ENCODE measurements at places on chromosomes 7 and 10.

DNA sequence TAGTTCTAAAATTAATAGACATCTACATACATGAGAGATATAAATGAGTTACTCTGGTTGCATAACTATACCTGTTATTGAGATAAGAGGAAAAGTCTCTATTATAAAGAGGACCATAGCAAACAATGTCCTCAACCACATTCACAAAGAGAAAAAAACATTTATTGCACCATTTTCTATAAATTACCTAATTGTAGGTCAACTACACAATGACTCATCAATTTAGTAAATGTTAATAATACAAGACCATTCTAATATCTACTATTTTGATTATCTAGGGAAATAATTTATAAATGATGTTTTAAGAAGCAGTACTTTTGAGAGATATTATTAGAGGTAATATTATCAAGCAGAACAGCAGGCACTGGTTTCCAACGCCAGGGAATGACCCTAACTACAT lies 246.1 kb downstream of the AGMO start:
- DNase-seq: no peak

DNA sequence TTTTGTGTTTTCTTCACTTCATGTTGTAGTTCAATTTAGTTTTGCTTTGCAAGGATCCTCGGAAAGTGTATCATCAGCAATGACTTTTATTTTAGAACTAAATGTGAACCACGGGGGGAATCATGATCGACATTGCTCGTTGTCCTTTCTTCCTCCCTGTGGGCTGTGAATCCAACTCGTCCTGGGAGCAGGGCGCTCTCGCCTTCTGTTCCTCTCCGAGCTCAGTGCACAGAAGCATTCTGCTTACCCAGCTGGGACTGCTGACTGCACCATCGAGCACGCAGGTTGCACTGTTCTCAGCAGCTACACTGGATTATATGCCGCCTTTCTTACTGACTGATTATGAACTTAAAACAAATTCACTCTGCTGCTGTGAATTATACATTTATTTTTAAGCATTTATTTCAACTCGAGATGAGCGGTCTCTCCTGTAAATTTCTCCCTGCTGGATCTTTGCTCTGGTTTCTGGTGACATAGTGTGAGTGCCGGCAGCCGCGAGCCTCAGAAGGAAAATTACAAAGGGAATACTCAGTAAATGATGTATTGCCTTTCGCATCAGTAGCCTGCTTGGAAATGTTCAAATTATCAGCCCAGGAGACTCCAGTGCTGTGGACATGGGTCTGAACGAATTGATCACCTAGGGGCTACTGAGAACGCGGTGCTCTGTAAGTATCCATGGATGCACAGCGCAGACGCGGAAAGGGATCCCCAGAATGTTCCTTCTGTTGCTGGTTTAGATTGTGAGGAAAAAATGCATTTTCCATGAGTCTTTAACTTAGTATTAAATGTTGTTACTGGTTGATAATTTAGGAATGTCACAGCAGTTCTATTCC lies 92.6 kb downstream of the PTPRE start:
- no peak for DNase-seq

DNA sequence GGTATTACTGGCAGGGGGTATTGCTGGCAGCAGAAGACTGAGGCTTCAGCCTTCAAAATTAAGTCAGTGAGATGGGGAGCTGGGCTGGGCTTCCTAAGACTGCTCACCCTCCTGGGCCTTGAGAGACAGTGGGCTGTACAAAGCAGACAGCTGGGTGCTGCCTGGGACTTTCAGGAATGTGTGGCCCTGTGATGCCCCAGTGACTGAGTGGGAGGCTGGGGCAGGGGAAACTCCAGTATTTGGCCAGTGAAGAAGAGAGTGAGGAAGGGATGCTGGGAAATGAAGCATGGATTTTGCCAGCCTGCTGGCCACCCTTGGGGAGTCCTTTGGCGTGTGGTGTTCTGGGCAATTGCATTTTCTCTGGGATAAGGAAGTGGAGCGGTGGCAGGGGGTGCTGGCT lies 442 bp downstream of the ANKRD2 start:
- no peak for DNase-seq

DNA sequence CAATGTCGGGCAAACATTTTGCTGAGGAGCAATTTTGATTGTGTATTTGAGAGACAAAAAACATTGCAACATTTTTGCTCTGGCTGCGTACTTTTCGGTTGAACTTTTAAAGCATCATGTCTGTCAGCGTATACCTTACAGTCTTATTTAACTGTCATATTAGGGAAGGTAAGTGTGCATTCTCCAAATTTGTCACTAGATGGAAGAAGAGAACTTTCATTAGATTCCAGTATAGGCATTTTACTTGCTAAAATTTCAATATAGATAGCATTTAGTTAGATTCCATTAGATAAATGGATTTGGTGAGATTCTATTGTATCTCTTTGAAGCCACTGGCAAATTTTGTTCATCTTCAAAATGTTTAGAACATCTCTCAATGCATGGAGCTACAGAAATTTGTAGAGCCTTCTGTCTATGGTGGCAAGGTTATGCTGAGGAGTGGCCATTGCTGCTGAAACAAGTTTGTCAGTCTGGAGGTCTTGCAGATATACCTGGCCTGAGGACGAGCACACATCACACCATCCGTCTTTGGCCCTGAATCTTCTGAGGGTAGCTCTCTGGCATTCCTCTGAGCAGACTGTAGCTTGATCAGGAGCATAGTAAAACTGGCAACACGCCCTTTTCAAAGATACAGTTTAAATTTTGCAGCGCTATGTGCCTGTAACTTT lies 437.5 kb upstream of the MBL2 start:
- DNase-seq: no peak

- DNase-seq: no peak
Measured at GRCh38 chr10:94125856-94126255, 132.1 kb downstream of the PLCE1 start.

DNA sequence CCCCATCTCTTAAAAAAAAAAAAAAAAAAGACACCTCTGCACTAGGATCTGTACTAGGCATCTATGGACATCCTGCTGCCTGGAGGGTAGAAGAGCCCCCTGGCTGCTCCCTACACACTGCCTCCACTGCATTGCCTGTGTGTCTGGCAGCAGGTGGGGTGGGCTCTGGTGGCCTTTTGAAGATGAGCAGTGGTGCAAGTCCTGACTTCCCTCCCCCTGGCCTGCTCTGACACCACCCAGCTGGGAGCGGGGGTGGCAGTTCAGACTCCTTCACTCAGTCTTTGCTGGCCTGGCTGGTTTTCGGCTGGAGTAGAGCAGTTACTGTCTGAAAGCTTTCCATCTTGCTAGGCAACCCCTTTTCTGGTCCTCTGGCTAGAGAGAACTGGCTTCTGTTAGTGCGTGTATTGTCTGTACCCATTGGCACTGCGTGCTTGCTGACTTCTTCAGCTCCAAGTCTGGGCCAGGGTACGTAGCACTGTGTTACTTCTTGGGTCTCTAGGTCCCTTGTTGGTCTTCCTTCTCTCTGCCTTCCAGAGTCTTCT lies 17.6 kb downstream of the C10orf62 start:
- no peak for DNase-seq

DNA sequence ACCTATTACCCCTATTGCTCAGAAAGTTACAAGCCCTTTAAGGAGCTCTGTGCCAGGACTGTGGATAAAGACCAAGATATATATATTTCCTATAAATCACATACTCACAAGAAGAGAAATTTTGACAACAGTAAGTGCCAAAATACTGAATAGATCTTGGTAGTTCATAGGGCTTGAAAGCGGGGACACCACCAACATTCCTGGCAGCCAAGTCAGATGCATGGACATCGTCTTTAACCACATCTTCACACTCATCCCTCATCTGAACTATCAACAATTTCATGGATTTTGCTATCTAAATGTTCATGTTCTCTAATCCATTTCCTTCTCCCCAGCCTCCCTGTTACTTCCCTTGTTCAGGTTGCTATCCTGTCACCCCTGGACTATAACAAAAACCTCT lies 67.5 kb upstream of the LRRC17 start:
- DNase-seq: no peak

DNA sequence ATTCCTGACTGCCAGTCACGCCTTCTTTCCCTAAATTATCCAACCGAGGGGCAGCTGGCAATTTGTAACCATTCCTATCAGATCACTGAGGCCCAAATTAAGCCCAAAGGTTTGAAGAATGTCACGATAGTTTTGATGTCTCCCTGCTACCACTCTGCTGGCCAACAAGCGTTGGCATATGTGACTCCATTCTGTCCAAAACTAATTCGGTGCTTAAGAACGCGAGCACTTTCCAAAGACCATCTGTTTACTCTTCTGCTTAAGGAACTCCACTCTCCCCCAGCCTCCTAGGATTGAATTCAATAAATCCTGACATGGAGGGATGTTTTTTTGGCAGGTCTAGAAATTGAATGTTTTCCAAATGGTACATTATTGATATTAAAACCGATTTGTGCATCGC lies 131.5 kb upstream of the CTBP2 start:
- DNase-seq: no peak

- DNase-seq: no peak
Measured at GRCh38 chr7:101792051-101792681, 25.3 kb upstream of the CUX1 start.

DNA sequence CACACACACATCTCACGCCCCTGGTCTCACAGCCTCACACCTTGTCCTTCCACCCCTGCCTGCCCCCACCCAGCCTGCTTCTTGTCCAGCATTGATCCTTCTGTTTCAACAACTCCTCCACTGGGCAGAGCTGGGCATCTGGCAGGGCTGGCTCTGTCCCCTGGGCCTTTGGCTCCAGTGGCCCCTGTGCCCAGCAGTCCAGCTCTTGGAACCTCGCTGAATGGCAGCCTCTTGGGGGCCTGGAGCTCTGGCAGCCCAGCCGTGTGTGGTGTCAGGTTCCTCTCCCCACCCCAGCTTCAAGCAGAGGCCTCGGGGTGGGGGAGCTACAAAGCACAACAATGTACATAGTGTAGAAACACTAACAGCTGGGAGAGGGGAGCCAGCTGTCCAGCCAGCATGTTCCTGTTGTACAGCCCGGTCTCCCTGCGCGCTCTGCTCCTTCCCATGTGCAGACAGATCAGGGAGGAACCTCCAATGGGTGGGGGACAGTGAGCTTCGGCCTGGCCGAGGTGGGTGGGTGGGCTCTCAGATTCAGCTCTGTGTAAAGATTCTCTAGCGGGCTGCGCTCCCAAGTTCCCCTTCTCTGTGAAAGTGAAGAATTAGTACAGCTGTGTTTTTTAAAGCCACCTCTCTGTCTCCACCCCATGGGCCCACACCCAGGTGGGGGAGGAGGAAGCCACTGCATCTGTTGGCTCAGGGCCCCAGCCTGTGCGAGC lies 19.4 kb downstream of the ZMIZ2 start:
- no peak for DNase-seq

DNA sequence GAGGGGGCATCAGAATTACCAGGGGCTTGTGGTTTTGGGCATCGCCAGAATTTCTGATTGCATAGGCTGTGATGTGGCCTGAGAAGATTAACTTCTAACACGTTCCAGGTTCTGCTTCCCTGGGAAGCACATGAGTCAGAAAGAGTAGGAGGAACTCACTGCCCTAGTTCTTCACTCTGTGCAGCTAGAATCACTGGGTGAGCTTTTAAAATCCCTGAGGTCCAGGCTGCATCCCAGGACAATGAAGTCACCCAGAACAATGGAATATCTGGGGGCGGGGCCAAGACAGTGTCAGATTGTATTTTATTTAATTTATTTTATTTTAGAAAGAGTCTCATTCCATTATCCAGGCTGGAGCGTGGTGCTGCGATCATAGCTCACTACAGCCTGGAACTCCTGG lies 636.5 kb downstream of the CALN1 start:
- no peak for DNase-seq

DNA sequence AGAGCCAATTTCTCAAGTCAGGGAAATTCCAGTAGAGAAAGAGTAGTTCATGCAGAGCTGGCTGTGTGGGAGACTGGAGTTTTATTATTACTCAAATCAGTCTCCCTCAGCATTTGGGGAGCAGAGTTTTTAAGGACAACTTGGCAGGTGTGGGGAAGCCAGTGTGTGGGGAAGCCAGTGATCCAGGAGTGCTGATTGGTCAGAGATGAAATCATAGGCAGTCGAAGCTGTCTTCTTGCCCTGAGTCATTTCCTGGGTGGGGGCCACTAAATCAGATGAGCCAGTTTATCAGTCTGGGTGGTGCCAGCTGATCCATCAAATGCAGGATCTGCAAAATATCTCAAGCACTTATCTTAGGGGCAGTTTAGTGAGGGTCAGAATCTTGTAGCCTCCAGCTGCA lies 194.6 kb upstream of the NRG3 start:
- DNase-seq: no peak

GRCh38 chr10:121900443-121901174 lies 27.2 kb downstream of the ATE1 start:
- no peak for DNase-seq

- no peak for DNase-seq
Measured at GRCh38 chr10:130766071-130766470, 545.5 kb downstream of the TCERG1L start.

- DNase-seq: no peak
Measured at GRCh38 chr7:7779888-7780287, 61.5 kb upstream of the RPA3 start.

DNA sequence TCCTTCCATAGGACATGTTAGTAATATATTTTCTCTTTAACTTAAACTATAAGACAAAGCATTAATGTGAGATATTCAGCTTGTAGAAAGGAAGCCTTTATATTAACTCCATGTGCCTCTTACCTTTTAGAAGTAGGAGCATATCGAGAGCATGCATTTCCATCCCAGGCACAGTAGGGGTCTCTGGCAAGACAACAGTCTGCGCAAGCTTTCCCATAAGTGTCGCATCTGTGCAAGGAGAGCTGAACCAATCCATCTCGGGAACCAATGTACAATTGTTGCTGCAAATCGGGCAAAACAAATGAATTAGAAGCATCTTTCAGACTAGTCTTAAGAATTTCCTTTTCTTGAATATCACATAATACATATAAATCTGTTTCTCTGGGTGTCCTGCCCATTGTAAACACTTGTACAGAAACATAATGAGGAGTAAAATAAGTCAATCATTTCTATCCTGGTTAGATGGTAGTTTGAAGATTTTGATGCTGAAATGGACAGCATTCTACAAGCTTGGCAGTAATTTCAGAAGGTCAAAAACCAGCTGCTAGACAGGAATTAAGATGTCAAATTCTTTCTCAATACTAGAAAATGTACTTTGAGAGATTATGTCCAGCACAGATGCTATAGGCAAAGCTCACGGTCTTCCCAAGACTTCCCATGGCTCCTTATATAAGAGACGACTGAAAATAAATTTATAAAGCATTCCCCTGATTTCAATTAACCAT lies 171.8 kb downstream of the SEMA3D start:
- DNase-seq: no peak

DNA sequence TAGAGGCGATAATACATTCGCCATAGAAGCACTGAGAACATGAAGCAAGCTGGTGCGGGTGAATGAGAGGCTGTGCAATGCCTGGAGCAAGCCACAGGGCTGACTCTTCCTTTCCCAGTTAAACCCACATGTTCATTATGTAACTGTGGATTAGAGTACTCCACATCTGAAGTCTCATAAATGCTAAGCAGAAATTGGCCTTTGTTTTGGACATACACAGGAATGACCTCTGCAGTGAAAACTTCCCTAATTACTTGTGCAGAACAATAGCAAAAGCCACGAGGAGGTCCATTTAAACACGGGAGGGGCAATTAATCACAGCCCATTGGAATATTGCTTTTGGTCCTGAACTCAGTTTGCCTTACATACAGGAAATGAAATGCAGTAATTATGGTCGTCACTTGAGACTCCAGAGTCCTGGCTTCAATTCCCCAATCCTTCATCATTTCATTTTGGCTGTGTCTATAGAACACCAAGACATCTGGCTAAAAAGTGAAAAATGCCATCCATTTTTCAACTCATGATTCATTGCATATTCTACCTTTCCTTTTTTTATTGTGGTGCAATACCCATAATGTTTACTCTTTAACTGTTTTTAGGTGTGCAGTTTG lies 78.7 kb upstream of the CXCL12 start:
- no peak for DNase-seq

Data from stimulated activated CD8-positive, alpha-beta memory T cell treated with anti-CD3 and anti-CD28 coated beads, Interleukin-7, amount 100 ng/mL, for 24 hours (primary cell).